Activated CD4-positive, alpha-beta T cell treated with anti-CD3 and anti-CD28 coated beads, Interleukin-2, amount 10 ng/mL, durations not matched to agents 7 days and 5 days (primary cell): ENCODE measurements at places on chromosomes 12 and 14. TPM values are rescaled to one million over a fixed set of nuclear protein-coding genes. Genes with fewer than 3 reads are reported as not detected.

DNA sequence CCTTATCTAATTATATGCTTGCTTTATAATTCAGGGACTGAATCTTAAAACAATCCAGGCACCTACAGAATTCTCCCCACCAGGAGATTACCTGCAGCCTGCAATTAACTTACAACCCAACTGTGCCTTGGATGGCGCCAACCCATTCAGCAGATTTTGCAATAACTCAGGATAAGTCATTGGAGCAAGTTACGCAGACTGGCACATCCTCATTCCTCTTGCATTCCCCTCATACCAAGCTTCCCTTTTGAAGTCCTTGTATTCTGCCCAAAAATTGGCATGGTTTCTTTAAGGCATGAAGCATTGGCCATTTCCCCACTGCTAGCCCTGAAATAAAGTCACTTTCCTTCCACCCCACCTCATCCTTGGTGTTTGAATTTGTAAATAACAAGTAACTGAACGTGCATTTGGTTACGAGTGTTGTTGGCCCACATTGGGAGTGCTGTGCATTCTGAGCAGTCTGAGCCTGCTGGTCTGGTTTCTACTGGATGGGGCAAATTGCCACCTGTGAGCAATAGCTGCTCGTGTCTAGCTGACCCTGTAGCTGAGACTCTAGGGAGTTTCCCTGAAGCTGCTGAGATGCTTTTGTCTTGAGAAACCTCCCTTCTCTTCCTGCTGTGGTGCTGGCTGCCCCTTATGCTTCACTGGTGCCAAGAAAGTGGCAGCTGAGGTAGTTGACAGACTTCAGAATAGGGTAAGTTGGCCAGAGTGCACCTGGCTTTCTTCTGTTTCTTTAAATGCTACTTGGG lies 99.2 kb upstream of the SCAF11 start:
- DNase-seq = no peak

The CLEC4D gene
- not detected for total RNA-seq

GRCh38 chr12:38149395-38150073 lies 167.0 kb upstream of the ALG10B start:
- no peak for DNase-seq

DNA sequence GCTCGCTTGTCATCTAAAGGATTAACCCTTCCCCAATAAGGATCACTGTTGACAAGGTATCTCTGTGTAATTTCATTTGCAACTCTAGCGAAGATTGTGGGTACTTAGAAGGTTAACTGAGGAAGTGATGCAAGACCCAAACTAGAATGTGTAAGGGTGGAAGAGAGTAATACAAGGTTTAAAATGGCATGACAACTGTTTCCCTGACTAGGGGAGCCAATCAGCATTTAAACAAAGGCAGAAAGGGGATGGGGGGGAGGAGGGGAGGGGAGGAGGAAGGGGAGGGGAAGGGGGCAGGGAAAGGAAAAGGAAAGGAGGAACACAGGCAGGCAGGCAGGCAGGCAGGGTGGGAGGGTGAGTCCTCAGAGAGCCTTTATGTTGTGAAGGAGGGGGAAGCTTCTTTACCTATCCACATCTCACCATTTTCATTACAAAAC lies 31.1 kb downstream of the NRDE2 start:
- no peak for DNase-seq
